Renal cortex interstitium (tissue), 15 donors: ENCODE measurements at places on chromosomes 1 and 21. TPM values are rescaled to one million over a fixed set of nuclear protein-coding genes. Genes with fewer than 3 reads are reported as not detected.

Gene TMEM269
- 0.86 TPM for polyA plus RNA-seq

Gene GJA9
- 0.45 TPM for polyA plus RNA-seq

Gene MAP10
- 6.4 TPM for polyA plus RNA-seq

Gene PADI3
- polyA plus RNA-seq, result 0.07 TPM

Gene ORC1
- 5.8 TPM for polyA plus RNA-seq

Gene ERG
- 20.7 TPM for polyA plus RNA-seq

Gene WLS
- 145 TPM for polyA plus RNA-seq

Gene FNDC10
- polyA plus RNA-seq, result 3.2 TPM

Gene SH2D5
- 1.5 TPM for polyA plus RNA-seq

Gene CR1L
- polyA plus RNA-seq, result 1.3 TPM

Gene SH2D2A
- 0.47 TPM for polyA plus RNA-seq

Gene CR2
- 1.6 TPM for polyA plus RNA-seq

GRCh38 chr1:48341221-48341620 is 118.7 kb downstream of the SLC5A9 start:
- DNase-seq, result no peak

- DNase-seq, result no peak
Observed at GRCh38 chr21:23936224-23936623, 1671.1 kb downstream of the MRPL39 start.

- peak; percentile 67 for DNase-seq
Observed at GRCh38 chr1:109776911-109777310, 13.2 kb upstream of the EPS8L3 start.

DNA sequence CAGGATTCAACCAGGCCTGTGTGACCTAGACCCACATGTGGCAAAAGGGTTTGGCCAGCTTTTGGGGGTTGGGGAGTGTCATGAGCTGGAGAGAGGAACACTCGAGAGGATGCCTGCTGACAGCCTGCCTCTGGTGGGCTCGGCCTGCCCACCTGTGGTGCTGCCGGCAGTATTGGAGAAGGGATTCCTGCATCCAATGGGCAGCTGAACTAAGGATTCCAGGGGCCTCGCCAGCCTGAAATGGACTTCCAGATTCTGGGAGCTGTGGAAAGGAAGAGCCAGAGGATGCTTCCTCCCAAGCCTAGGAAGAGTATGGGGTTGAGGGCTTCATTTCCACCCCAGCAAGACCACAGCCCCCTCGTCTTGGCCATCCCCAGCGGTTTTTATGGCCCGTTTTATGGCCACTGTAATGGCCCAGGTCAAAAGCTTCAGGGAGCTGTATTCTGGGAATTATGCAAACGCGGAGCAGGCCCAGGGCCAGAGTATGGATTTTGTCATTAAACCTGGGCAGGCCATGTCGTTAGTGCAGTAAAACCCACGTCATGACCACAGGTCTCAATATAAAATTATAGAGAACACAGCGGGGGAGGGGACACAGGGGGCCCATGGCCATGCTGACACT is 63.6 kb downstream of the TMEM53 start:
- no peak for DNase-seq

DNA sequence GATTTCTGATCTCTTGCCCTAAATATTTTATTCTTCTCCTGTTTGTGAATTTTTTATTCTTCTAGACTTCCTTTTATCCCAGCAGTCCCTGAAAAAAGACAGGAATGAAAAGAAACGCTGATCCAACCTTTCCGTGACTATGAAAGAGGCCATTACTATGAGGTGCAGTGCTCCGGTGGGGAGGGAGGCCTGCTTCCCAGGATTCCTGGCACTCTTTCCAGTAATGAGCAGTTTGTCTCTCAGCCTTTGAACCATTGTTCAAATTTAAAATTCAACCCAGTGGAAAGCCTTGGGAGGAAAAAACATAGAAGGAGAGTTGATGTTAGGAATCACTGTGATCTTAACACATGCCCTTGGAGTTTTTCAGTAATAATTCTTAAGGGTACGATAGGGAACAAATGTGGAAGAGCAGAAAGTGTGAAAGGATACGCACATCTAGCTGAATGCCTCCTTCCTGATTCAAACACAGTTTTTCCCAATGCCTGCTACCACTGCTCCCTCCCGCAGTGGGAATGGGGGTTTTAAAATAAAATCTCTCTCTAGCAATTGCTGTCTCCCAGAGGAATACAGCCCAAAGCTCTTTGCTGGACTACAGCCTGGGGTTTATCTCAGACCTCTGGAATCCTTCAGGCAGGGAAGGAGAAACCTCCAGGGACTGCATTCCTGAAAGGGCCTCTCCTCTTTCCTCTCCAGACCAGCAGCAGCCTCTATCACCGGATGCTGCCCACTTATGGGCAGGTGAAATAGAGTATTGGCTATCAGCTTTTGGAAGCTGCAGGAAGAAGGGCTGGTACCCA is 6.1 kb downstream of the IER5 start:
- DNase-seq, result no peak

- DNase-seq, result no peak
Observed at GRCh38 chr1:162085991-162086390, 16.5 kb downstream of the NOS1AP start.

DNA sequence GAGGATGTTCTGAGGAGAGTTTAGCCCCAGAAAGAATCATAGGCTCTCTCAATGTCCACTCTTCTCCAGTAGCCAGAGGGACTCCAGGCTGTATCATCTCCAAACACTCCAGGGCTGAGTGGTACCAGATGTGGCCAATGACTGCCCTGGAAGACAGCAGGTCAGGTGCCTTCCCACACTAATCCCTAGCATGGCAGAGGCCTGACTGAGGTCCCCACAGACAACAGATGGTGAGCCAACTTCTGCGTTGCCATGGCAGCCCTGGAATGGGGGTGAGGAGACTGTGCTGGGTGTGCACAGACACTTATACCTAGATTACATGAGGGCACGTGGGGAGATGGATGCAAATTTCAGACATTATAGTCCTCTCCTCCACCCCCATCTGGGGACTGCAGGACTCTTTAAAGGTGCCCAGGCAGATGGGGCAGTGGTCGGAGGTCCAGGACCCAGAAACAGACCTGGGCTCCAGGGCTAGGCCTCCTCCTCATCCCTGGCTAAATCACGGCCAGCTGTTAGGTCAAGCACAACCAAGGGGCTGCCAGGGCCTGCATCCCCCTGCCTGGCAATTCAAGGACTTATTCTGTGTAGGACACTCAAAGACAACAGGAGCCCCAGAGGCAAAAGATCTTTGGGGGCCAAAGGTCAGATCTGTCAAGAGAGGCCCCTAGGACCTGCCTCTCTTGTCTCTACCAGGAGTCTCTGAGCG is 42.9 kb downstream of the CAMK2N1 start:
- no peak for DNase-seq

GRCh38 chr1:17919525-17920439 is 164.6 kb downstream of the ACTL8 start:
- peak; percentile 54 for DNase-seq

DNA sequence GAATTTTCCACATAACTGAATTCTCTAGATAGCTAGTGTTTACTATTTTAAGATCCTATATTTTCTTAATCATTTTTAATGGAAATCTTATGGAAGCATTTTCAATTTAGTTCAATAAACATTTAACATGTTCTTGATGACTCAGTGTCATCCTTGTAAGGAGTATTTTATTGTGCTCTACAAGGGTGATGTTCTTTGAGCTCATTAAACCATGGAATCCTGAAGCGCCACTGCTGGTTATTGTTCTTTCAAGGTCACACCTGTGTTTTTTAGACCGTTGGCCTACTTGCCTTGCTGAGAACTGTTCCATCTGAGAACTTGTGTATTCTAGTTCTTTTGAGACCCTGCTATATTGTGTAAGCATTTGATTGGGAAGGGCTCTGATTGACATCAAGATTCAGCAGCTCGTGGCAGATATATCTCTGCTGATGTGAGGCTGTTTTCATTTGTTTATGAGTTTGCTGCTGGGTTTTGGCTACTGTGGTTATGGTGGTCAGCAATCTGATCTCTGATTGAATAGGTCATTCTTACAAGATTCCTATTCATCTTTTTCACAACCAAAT is 132.0 kb downstream of the GIPC2 start:
- DNase-seq, result no peak

GRCh38 chr1:32797456-32797855 is 19.7 kb downstream of the YARS1 start:
- DNase-seq, result no peak

- DNase-seq, result no peak
Observed at GRCh38 chr1:23460519-23460918, 23.5 kb downstream of the ASAP3 start.

DNA sequence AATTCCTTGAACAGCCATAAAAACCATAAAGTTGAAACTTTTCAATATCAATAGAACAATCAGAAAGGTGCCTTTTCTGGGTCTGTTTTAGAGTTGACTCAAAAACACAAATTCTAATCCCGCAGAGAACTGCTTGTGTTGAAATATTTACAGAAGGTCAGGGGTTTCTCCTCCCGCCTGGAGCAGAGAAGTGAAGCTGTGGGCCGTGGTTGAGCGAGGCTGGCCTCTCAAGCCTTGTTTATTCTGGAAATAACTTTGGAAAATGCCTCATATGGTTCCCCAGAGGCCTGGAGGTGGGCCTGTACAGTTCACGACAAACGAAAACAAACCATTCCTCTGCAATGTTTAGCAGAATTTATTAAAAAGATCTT is 90.8 kb upstream of the ERRFI1 start:
- peak; percentile 63 for DNase-seq

GRCh38 chr1:240242601-240243144 is 151.0 kb downstream of the FMN2 start:
- DNase-seq, result no peak

DNA sequence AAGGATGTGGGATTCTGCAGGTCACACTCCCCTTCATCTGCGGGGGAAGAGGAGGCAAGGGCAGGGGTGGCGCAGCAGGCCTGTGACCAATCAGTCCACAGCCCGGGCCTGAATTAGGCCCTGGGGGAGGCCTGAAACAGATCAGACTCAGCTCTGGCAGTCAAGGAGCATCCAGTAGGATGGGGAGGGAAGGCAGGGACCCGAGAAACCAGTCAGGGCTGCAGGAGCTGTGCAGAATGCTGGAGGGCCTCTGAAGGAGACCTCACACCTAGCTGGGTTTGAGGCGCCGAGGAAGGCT is 12.7 kb downstream of the TNNT2 start:
- no peak for DNase-seq

GRCh38 chr21:26098772-26099397 is 71.7 kb downstream of the APP start:
- DNase-seq, result no peak

DNA sequence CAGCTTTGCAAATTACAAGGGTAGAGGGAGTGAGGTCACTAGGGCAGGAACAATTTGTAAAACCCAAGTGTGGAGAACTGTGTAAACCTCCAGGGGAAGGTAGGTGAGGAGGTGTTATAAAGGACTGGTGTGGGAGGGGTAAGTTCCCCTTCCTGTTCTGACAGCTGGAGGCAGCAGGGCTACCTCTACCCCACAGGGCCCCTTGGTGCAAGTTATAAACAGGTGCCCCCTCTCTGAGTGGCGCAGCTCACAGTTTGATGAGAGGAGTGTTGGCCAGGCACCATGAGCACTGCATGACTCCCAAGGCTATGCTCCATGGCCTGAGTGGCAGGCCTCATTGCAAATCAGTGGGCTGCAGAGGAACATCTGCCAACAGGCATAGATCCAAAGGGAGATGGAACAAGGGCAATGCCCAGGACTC is 41.0 kb downstream of the MFSD2A start:
- no peak for DNase-seq

DNA sequence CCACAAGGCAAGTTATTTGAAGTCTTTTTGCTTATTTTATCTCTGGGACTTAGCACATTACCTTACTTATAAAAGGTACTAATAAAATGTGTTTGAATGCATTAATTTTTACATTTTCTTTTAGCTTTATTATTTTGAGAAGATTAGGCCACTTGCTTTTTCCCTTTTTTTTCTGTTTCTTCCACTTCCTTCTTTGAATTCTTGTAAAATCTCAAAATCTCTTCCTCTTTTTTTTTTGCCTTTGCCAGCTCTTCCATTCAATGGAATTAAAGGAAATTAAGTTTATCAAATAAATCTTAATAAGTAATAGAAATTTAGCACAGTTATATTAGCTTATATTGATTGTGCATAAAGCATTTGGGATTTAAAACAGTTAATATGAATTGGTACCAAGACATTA is 260.9 kb downstream of the SRGAP2C start:
- DNase-seq, result no peak

- no peak for DNase-seq
Observed at GRCh38 chr1:51249445-51249844, 13.4 kb downstream of the RNF11 start.

DNA sequence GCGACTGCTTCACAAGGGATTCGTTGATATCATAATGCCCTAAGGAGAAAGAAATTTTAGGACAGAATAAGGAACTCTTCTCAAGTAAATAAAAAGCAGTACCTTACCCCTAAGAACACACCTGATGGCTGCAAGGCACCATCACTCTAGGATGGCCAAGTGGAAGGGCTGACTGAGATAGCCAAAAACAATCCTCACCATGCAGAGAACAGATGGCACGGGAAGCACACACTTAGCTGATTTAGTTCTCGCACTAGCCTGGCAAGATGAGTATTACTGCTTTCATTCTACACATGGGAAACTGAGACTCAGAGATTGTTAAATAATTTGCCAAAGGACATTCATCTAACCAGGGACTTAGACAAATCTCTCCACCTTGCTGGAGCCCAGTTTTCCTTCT is 43.8 kb downstream of the STPG1 start:
- DNase-seq, result no peak

DNA sequence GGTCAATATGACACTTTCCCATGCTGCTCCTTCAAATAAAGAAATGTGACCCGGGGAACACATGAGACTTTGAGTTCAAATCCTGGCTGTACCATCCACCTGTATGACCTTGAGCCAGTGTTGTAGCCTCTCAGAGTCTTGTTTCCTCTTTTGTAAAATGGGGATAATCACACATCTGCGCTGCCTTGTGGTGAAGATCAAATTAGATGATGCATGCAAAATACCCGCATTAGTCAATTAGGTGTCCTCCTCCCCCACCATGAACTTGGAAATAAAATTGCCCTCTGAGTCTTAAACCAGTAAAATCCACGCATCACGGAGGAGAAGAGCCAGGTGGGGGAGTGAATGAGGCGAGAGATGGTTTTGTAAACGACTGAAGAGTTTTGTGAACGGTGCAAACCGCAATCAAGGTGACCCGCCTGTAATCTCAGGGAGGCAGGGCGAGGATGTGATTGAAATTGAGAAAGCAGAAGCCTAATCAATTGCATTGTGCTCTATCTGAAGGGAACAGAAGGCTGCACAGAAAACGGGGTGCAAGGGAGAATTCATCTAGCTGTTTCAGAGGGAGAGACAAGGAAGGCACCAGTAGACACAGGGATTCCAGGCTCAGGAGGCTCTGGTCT is 5.8 kb upstream of the AHDC1 start:
- DNase-seq, result no peak

DNA sequence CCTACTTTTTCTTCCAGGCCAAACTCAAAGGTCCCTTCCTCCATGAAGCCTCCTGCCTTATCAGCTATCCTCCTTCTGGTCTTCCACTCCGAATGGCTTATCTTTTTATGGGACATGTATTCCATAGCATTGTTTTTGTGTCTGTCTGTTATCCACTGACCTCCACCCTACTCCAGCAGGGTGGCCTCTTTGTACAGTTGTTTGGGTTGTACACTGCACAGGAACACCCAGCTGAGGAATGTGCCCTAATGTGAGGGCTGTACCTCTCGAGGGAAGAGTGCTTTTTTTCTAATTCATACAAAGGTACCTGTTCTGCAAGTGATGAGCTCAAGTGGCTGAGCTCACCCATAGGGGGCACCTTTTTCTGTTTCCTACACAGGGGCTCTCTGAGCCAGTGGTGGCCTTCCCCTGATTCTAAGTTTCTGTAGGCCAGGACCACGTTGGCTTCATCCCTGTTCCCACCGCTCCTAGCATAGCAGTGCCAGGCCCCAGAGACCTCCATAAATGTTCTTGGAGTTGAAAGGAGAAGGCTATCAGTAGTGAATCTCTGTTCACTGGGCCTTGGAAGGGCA is 108.2 kb downstream of the FOXD2 start:
- DNase-seq, result no peak

- no peak for DNase-seq
Observed at GRCh38 chr1:107920999-107921398, 44.0 kb downstream of the VAV3 start.
